Fibroblast of skin of abdomen (primary cell): ENCODE measurements at places on chromosomes 16 and 17.
A peak's percentile ranks its signal among the peaks of the same experiment; 100 is the strongest.

- no peak for DNase-seq
Observed at GRCh38 chr17:9408868-9409829, 166.5 kb downstream of the STX8 start.

DNA sequence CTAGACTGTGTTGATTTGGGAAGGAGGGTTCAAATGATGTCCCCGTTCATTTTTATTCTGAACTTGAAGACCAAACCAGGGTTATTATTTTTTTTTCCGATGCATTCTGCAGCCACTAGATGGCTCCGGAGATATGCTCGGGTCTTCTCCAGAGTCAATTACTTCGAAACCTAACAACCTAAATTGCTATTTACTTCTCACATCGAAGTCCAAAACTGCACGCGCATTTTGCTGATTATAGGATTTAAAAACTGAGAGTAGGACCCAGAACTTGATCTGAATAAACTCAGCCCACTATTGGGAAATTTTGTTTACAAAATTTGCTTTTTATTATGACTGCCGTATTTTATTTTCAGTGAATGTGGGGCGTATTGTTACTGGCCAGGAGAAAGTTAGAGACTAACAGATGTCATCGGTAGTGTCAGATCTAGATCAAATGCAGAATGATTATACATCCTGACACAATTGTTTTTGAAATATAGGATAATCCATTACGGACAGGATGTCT is 263.8 kb downstream of the HS3ST3A1 start:
- DNase-seq, result peak; percentile 82

DNA sequence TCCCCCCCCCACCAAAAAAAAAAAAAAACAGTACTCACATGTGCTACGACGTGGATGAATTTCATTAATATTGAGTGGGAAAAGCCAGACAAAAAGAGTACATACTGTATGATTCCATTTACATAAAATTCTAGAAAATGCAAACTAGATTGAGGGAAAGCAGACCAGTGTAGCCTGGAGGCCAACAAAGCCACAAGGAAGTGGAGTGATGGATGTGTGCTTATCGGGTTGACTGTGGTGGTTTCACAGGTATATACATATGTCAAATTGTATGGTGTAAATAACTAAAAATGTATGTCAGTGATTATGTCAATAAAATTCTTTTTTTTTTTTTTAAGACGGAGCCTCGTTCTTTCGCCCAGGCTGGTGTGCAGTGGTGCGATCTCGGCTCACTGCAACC is 1.9 kb upstream of the PLD6 start:
- no peak for DNase-seq

- no peak for DNase-seq
Observed at GRCh38 chr16:27414788-27415431, 12.9 kb downstream of the IL21R start.

DNA sequence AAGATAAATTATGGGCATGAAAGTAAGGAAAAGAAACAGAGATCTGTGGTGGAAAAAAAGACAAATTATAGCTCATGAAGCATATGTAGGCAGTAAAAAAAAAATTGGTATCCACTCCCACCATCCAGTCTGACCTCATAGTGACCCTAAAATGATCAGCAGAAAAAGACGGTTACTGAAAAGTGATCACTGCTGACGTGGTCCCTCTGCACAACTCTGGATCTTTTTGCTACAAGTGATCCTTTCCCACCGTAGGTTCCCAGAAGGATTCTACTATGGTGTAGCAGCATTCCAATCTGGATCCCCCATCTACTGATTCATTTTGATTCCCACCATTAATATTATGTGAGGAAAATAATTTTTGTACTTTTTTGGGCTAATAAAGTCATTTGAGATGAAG is 10.9 kb upstream of the CHST6 start:
- no peak for DNase-seq

- no peak for DNase-seq
Observed at GRCh38 chr17:57201481-57201880, 54.8 kb upstream of the MSI2 start.

GRCh38 chr17:43070257-43070656 is 45.2 kb downstream of the RND2 start:
- DNase-seq, result no peak

DNA sequence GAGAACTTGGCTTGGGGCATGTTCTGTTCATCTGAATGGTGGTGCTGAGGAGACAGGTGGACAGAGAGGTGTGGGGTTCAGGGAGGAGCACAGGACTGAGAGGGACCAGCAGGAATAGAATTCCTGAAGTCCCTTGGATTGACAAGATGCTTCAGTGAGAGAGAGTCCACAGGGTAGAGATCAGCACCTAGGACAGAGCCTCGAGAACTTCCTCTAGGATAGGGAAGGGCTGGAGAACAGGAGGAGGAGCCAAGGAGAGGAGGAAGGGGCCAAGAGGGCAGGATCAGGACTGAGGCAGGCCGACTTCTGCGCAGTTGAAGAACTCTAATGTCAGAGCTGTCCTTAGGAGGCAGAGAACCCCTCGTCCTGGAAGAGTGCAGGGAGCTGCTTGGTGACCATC is 138.4 kb downstream of the PRKCB start:
- DNase-seq, result no peak

DNA sequence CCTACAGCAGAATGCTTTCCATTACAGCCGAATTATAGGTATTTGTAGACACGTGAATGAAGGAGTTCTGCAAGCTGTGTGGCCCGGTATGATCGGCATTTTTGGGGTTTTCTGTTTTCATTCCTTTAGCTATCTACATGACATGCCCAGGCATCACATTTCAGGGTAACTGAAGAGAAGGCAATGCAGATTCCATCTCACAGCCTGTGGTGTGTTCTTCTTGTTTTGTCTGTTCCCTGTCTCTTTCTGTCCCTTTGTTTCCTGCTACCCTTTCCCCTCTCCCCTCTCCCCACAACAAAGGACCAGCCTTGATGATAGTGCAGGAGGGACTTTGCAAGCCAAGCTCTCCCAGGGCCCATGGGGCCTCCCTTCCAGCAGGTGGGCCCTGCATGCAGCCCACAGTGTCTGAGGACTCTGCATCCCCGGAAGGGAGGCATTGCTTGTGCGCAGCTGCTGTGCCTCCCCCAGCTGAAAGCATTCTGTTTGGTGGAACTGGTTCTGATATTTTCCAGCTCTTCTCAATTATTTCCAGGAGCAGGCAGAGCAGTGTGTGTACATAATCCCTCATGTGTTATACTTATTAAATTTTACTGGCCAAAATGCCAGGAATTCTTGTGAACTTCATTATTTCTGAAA is 207.4 kb downstream of the RPTOR start:
- DNase-seq, result peak; percentile 76

GRCh38 chr16:50152807-50153595 is at the start of gene TENT4B:
TENT4B (plus strand) TSS chr16:50153306; CDS start chr16:50153622, 316 bp downstream.
- DNase-seq, result peak; percentile 85

DNA sequence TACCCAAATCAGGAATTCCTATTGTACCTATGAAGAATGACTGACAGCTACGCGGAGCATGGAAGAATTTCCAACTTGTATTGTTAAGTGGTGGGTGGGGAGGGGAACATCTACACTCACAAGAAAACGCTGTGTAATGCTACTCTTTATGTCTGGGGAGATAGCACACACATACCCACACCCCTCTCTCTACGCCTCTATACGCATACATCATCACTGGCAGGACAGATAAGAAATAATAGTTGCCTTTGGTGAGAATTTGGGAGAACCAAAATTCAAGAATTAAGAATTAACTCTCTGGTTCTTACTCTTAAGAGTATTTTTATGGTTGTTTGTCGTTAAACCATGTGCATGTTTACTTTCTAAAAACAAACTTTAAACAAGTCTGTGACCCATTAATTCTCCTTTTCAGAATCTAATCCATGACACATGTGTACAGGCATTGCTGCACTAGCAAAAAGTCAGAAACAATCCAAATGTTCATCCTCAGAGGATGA is 33.9 kb downstream of the CREBBP start:
- DNase-seq, result no peak

- DNase-seq, result peak; percentile 85
Observed at GRCh38 chr16:66382171-66382965, 15.9 kb downstream of the CDH5 start.

DNA sequence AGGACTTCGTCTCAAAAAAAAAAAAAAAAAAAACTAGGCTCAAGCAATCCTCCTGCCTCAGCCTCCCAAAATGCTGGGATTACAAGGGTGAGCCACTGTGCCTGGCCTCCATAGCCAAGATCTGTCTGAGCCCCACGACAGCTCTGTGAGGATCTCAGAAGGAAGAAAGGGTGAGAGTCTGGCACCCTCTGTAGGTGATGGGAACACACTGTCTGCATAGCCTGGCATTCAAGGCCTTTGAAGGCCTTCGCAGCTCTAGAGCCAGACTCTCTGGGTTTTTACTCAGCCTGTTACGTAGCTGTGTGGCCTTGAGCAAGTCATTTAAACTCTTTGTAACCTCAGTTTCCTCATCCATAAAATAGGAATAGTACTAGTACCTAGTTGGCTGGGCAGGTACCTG is 6.3 kb upstream of the XPO6 start:
- DNase-seq, result peak; percentile 55

- DNase-seq, result peak; percentile 16
Observed at GRCh38 chr16:51900221-51900780, 646.6 kb downstream of the TOX3 start.

DNA sequence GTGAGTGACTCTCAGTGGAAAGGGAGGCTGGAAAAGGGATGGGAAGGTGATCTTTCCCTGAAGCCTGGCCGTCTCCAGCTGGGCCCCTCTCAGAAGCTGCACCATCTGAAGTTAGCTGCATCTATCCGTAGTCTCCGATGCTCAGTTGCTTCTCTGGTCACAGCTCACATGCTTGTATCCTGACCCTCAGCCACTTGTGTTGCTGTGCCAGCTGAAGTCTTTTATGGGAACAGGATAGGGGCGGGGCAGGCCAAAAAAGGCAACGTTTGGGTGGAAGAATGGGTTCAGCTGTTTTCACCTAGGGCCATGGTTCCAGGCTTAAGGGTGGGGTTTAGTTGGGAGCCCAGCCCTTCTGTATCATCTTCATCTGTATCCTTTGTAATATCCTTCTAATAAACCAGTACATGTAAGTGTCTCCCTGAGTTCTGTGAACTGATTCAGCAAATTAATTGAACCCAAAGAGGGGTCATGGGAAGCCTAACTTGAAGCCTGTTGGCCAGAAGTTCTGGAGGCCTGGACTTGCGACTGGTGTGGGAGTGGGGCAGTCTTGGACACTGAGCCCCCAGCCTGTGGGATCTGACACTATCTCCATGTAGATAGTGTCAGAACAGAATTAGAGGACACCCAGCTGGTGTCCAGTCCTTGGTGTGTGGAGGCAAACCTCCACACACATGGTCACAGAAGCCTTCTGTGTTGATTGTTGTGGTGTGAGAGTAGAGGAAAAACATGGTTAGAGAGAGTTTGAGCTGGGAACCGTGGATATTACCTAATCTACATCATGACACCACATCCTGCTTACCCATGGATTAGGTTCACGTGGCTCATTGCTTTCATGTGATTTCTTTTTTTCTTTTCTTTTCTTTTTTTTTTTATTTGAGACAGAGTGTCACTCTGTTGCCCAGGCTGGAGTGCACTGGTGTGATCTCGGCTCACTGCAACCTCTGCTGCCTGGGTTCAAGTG is 49.3 kb upstream of the FBXO47 start:
- no peak for DNase-seq

- no peak for DNase-seq
Observed at GRCh38 chr16:590815-591200, 942 bp downstream of the RAB40C start.

DNA sequence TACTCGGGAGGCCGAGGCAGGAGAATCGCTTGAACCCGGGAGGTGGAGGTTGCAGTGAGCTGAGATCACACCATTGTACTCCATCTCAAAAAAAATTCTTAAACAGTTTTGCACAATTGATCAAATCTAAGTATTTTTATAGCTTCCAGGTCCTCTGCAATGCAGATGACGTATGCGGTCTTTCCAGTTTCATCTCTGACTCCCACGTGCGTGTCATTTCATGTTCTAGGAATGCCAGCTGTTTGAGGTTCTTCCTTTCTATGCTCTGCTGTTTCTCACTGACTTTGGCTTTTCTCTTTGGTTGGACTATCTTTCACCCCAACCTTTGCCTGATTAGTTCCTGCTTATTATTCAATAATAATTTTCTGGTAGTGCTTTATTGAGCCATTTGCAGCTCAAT is 16.2 kb downstream of the CHP2 start:
- no peak for DNase-seq

- DNase-seq, result peak; percentile 30
Observed at GRCh38 chr17:50559674-50560184, 786 bp upstream of the CACNA1G start.

DNA sequence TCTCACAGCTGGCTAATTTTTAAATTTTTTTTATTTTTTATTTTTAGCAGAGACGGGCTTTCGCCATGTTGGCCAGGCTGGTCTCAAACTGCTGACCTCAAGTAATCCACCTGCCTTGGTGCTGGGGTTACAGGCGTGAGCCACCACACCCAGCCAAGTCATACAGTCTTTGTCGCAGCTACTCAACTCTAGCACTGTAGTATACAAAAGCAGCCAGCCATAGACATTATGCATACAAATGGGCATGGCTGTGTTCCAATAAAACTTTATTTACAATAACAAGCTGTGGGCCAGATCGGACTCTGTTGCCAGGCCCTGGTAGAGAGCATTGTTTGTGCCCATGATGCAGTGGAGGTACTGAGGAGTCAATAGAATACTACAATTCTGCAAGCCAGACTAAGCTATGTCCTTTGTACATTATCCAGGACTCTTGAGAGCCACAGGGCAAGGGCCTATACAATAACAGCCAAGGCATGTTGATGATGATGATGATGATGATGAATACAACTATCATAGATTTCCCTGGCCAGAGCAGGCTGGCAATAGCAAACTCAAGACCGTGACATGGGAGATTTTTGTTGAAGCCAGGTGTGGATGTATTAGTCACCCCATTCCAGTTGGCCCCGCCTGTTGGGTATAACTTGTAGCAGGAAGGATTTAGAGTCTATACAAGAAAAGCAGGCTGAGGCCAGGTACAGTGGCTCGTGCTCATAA is 101.8 kb downstream of the MYH11 start:
- no peak for DNase-seq

DNA sequence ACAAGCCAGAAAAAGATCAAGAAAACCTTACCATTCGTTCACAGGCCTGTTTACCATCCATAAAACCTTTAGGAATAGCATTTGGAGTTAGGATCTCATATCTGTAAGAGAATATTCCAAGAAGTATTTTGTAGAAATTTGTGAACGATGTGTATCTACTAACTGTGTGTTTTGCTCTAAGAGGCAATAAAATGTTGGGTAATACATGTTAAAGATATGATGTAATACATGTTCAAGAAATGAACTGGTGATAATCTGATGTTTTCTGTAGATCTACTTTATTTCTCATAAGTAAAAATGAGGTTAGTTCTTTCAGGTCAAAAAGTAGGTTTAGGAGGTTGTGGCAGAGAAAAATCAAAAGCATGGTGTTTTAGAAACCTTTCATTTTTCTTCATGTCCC is 83.2 kb downstream of the NDEL1 start:
- DNase-seq, result no peak

DNA sequence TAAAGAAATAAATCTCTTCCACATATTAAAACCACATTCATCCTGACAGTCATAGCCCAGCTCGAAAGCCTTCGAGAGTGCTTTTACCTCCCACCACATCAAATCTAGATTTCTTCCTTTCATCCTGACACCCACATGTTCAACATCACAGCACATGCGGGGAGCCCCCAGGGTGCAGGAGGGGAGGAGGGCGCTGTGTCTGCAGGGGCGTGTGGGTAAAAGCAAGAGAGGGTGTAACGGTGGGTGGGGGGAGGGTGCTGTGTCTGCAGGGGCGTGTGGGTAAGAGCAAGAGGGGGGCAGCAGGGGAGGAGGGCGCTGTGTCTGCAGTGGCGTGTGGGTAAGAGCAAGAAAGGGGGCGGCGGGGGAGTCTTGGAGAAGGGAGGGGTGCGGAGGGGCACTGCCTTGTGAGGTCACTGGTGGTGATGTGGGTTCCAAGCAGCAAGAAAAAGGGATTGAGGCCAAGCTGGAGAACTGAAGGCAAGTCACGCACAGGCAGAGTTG is 34.7 kb downstream of the ADCY9 start:
- peak; percentile 37 for DNase-seq

- DNase-seq, result no peak
Observed at GRCh38 chr16:51756447-51757123, 605.5 kb upstream of the SALL1 start.
